Activated CD4-positive, CD25-positive, alpha-beta regulatory T cell (primary cell): ENCODE measurements at places on chromosomes 12 and 14.

DNA sequence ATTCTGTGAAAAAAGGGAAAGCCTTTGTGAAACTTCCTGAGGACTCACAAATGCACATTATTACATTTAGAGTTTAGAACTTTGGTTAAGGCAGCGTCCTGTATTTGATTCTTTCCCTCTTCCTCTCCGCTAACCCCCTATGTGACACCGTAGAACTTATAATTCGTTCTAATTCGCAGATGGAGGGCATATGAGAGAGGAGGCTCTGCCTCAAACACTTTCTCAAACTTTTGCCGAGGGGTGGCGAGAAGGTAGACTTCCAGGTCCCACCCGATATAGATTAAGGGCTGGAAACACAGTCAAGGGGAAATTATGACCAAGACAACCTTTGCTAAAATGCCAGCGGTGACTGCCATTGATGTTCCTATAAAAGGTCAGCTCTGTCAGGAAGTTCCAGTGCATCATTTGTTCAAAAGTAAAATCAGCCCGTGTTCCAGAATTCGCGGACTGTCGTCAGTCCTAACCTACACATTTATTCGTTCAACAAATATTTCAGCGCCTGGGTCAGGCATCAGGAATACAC, 904 bp upstream of the PAPOLA start:
- DNase-seq, result no peak

DNA sequence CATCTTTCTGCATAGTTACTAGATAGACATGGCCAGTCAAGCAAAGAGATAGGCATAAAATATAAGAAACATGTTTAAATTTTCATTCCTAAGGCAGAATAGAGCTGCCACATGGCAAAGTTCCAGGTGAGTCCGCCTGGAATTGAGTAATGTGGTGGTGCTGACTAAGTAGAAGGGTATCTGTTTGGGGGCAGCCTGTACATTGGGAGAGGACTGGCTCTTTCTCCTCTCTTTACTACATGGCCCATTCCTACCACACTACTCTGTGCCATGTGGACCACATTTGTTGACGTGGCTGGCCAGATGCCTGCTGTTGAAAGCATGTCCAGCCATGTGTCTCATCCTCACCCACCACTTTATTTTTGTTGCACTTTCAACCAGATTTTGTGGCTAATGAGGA, 354.0 kb downstream of the ETNK1 start:
- no peak for DNase-seq

GRCh38 chr12:22856178-22856577, 231.2 kb downstream of the ETNK1 start:
- no peak for DNase-seq

GRCh38 chr12:45728630-45729232, 775 bp upstream of the ARID2 start:
- DNase-seq, result peak; percentile 94

- DNase-seq, result no peak
Observed at GRCh38 chr14:91333650-91334039, 84.0 kb downstream of the CCDC88C start.
